ENCODE measurements at places on chromosomes 11 and 22. TPM values are rescaled to one million over a fixed set of nuclear protein-coding genes. Genes with fewer than 3 reads are reported as not detected.

DNA sequence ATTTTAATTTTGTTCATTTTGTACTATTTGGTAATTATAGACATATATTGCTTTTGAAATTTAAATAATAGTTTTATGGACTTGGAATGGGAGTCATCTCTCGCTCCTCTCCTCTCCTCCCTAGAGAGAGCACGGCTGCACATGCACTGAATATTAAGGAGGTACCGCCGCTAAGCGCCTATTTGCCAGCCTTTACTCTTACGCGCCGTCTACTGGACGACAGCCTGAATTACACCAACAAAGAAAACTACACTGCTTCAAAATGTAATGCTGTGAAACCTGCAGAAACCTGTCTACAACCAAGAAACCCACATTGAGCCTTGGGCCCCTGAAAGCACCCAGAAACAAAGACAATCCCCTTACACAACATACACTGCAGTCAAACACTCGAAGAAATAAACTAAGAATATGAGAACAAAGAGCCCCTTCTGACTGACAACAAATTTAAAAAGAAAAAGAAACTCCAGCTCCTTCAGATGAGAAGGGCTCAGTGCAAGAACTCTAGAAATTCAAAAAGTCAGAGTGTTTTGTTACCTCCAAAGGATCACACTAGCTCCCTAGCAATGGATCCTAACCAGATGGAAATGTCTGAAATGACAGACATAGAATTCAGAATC lies 737.2 kb downstream of the LRRC4C start:
- no peak for DNase-seq

- no peak for DNase-seq
Measured at GRCh38 chr22:42948294-42948693, 66.7 kb downstream of the PACSIN2 start.

- DNase-seq = no peak
Measured at GRCh38 chr11:12674571-12674935, 332 bp downstream of the TEAD1 start.

GRCh38 chr11:117696540-117696939 lies 100.5 kb downstream of the DSCAML1 start:
- DNase-seq = no peak

GVQW3 gene
- 8.3 TPM for total RNA-seq

GRCh38 chr22:20563941-20564371 lies 56.5 kb downstream of the MED15 start:
- DNase-seq = no peak

DDX25 gene
- not detected for total RNA-seq

DNA sequence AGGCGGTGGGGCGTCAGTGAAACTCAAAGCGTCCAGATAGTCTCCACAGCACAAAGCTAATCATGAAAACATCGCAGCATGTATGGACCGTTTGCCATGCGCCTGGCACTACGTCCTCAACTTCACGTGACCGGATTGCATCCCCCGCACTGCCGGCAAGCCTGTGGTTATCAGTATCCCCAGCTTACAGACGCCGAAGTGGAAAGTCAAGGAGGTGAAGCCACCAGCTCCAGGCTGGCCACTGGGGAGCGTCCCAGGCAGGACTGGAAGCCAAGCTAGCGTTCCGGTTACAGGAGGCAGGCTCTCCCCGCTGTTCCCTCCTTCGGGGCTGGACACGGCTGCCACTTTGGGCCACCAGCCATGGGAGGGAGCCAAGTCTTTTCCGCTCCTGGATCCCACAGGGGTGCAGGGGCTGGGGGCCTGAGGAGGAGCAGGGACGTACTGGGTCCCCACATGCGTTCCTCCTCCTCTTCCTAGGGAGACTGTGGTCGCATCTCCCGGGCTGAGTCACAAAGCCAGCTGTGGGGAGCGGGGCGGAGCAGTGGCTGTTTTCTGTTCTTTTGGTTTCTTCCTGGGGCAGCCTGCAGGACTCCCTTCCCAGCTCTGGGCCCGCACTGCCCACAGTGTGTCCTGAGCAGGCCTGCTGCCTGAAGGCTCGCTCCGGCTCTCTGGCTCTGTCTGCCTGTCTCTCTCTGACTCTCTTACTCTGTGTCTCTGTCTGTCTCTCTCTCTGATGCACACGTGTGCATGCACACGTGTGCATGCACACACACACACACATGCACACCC lies 4.3 kb upstream of the OSBPL5 start:
- no peak for DNase-seq

- DNase-seq = peak; percentile 21
Measured at GRCh38 chr11:66115638-66116301, 45.7 kb downstream of the PACS1 start.

ADAMTS15 gene
- total RNA-seq = 0.06 TPM

- no peak for DNase-seq
Measured at GRCh38 chr11:46917762-46918082, 628 bp downstream of the LRP4 start.

PPME1 gene
- total RNA-seq = 20.8 TPM

GRCh38 chr11:73974604-73975478 lies 7.8 kb downstream of the UCP2 start:
- DNase-seq = no peak

DNA sequence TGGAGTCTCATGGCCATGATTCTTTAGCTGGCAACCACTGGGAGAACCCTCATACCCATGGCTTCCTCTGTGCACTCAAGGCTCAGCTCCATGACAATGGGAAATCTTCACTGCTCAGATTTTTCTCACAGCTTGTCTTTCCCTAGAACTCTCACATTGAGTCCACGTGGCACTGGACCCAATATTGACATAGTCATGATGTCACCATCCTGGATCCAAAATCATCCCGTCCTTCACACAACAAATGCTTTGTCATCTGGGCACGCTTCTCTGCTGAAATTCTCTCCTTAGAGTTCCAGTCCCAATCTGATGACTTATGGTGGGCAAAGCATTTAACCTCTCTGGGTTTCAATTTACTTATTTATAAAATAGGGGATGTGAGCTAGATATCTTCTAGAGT lies 37.7 kb upstream of the CD44 start:
- DNase-seq = no peak

DNA sequence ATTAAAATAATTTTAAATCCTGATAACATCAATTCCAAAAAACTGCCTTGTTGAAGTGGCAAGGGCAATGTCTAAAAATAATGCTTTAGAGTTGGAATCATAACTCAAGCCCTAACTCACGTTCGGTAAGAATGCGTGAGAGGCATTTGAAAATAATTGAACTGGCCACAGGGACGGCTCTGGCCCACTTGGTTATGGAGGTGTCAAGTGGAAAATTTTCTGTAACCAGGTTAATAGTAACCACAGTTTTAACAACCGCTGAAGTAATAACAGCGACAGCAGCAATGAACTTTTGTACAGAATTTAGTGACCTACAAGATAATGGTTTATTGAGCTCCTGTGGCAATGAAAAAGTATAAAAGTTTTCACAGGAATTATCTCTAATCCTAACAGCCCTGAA lies 79.4 kb downstream of the ETS1 start:
- DNase-seq = no peak
